ENCODE measurements at places on chromosomes 2 and 18.
A peak's percentile ranks its signal among the peaks of the same experiment; 100 is the strongest.

- DNase-seq, result no peak
Measured at GRCh38 chr18:2654928-2655177, 673 bp upstream of the SMCHD1 start.

DNA sequence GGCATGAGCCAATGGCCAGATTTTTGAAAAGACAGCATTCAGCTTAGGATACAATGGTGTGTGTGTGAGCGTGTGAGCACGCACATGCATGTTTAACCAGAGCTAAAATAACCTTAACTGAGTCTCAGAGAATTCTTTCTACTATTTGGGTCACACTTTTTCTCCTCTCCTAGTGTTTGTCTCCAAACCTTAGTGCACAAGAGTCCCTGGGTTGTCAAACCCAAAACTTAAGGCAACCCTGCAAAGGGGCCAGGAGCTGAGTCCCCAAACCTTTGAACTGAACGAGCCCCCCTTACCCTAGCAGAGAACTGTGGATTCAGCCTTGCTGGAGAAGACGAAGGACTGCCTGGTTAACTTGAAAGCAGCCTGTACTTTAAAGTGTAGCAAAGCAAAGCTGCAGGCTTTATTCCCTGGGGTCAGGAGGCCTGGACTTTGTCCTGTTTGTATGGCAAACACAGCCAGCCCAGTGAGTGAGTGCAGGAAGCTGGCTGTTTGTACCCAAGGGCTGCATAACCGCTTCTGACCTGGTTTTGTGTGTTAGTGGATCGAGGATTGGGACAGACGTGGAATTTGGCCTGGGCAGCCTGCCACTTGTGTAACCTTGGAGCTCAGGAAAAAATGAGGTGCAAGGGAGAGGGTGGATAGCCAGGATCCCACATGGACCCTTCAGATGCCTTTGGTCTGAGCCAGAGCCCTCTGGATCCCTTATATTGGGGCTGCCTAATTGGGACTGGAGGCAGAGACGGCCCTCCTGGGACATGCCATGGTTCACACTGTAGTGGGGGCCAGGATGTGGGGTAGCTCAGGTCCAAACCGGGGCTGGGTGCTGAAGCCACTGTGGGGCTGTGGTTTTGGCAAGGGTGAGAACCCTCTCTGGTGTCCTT is 6.4 kb upstream of the PSMD1 start:
- no peak for DNase-seq

GRCh38 chr18:44911260-44911659 is 230.6 kb downstream of the SETBP1 start:
- DNase-seq, result no peak

- no peak for DNase-seq
Measured at GRCh38 chr18:79851489-79851888, 53.8 kb downstream of the KCNG2 start.

DNA sequence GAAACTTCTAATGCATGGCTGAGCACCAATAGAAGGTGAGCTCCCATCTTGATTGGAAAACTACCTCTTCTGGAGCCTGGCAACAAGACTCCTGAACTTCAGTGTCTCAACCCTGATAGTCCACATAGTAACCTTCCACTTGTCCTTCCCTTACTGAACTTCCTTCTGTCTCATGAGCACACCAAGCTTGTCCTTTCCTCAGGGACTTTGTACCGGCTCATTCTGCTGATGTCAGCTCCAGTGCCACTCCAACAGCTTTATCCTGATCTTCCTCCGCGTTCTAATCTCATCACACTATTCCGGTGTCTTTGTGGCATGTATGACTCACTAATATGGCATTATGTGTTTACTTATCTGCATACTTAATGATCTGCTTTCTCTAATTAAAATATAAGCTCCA is 862.0 kb upstream of the ID2 start:
- no peak for DNase-seq

- no peak for DNase-seq
Measured at GRCh38 chr2:205261516-205262020, 420.7 kb upstream of the NRP2 start.

- peak; percentile 28 for DNase-seq
Measured at GRCh38 chr2:121253674-121254240, 31.2 kb downstream of the TFCP2L1 start.

- no peak for DNase-seq
Measured at GRCh38 chr2:233219848-233220247, 31.6 kb upstream of the ATG16L1 start.

DNA sequence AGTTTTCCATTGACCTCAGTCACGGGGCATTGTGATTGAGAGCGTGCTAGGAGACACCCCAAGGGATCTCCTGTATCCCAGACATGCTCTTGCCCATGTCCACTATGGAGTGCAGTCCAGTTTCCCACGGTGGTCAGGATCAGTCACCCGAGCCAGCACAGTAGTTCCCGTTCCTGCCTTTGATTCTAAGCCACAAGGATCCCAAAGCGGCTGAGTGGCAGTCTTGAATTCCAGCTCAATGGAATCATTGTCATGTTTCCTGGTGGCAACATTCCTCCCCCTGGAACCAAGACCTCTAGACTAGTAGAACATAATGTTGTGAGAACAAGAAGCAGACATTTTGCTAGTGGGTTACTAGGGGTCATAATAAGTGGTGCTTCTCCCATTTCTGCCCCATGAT is 154.3 kb downstream of the SEPTIN10 start:
- peak; percentile 35 for DNase-seq

DNA sequence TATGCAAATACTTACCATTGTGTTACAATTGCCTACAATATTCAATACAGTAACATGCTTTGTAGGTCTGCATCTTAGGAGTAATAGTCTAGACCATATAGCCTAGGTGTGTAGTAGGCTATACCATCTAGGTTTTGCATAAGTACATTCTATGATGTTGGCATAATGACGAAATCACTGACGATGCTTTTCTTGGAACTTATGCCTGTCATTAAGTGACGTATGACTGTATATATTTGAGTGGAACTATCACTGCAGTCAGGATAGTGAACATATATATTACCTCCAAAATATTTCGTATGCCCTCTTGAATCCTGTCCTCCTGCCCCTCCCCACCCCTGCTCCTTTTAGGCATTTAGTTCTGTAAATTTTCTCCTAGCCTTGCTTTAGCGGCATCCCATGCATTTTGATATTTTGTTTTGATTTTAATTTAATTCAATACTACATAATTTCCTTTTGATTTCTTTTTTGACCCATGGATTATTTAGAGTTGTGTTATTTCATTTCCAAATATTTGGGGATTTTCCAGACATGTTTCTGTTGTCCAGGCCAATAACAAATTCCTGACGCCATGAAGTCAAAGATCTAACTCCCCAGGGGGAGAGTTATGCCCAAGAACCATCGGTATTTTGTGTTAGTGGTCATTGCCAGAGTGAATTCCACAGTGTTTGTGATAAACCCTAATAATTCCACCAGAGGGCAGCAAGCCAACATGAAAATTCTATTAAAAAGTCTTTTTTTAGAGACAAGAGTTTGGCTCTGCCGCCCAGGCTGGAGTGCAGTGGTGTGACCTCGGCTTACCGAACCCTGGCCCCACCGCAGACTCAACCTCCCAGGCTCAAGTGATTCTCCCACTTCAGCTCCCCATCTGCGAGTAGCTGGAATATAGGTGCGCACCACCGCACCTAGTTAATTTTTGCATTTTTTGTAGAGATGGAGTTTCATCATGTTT is 24.2 kb upstream of the CASP8 start:
- DNase-seq, result peak; percentile 76

GRCh38 chr2:100941646-100942240 is 60.3 kb upstream of the RPL31 start:
- no peak for DNase-seq
